ENCODE measurements at places on chromosomes 16 and 17.
A peak's percentile ranks its signal among the peaks of the same experiment; 100 is the strongest.

DNA sequence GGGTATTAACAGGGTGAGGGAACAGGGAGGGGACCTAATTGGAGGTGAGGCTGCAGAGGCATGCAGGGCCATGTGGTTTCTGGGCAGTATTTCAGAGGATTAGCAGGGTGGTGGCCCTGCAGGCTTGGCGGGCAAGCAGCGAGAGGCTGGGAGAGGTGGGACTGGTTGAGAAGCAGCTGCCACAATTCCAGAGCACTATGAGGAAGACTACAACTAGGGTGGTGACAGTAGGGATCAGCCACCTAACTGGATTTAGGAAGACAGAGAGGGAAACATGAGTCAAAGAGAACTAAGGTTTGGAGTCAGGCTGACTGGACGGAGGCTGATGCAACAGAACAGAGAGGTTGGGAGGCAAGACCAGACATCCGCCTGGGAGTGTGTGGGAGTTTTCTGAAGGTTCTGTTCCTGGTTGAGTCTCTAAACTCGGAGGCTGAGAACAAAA is 12.3 kb downstream of the ALOXE3 start:
- no peak for DNase-seq

DNA sequence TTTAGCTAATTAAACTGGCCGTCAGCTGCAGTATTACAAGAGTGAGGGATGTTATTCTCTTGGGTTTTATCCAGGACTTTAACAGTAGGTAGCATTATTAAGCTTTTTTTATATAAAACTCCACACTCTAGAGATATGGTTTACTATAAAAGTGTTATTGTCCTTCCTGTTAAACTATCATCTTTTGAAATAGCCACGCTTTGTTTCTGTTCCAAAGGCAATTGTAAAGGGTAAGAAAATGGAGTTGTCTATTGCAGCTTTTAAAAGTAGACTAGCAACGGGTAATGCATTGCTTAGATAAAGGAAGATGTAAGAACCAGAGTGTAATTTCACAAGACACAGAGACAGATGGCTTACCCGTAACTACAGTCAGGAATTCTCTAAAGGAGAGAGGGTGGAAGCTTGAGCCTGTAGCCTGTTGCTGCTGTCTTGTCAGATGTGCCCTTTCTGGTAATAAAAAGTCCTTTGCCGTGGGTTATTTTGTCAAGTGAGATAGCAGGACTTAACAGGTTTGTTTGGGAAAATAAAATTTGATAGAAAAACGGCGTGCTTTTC is 56.4 kb downstream of the WWOX start:
- DNase-seq, result no peak

- DNase-seq, result peak; percentile 25
Measured at GRCh38 chr16:4747906-4748681, 13.8 kb downstream of the DNAAF8 start.

- DNase-seq, result no peak
Measured at GRCh38 chr17:46865100-46865499, 13.7 kb downstream of the WNT9B start.

DNA sequence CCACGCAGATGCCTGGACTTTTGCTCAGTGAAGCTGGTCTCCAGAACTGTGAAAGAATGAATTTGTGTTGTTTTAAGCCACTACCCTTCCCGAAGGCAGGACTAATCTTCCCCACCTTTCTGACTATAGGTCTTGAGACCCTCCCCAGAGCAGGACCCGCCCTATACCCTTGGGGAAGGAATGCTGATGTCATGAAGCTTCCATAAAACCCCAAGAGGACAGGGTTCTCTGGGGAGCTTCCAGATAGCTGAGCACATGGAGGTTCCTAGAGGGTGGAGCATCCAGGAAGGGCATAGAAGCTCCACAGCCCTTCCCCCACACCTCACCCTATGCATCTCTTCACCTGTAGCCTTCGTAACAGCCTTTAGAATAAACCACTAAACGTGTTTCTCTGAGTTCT is 287.8 kb downstream of the SOX9 start:
- no peak for DNase-seq

DNA sequence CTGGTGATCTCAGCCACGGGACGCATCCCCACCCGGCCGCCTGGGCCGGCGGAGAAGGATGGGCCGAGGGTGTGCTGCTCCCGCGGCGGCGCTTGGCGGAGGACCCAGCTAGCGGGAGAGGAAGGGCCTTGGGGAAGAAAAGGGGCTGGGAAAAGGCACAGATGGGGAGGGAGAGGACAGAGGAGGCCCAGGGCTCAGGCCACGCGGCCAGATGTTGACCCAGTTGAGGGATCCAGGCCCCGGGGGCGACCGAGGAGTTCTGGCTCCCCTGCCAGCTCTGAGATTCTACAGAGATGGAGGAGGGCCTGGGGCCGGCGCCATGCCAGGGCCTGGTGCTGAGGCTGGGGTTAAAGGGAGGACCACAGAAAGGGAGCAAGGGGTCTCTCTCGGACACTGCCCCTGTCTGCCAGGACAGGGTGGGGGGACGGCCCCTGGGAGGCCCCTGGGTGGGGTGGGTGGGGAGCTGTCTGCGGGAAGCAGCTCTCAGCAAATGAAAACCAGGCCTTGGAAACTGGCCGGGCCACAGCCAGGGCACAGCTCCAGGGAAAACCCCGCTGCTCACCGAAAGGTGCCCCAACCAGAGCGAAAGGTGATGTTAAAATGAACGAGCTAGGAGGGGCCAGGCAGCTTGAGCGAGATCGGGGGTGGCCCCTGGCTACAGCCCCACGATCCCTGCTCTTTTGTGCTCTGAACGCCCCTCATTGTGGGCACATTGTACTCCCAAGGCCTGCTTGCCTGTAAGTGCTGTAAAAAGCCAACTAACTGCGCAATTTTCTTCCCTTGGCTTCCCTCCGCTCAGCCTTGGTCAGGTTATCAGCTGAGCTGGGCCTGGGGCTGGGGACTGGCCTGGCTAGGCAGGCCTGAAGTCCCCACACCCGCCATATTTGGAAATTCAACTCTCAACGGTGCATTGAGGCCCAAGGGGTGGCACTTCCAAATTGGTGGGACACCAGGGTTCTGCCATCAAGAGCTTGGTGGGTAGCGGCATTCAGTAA is 191.4 kb downstream of the ZNF423 start:
- DNase-seq, result no peak

GRCh38 chr17:206941-207560 is 25.6 kb upstream of the DOC2B start:
- no peak for DNase-seq
